Amniotic stem cell (primary cell): ENCODE measurements at places on chromosomes 4 and X.

DNA sequence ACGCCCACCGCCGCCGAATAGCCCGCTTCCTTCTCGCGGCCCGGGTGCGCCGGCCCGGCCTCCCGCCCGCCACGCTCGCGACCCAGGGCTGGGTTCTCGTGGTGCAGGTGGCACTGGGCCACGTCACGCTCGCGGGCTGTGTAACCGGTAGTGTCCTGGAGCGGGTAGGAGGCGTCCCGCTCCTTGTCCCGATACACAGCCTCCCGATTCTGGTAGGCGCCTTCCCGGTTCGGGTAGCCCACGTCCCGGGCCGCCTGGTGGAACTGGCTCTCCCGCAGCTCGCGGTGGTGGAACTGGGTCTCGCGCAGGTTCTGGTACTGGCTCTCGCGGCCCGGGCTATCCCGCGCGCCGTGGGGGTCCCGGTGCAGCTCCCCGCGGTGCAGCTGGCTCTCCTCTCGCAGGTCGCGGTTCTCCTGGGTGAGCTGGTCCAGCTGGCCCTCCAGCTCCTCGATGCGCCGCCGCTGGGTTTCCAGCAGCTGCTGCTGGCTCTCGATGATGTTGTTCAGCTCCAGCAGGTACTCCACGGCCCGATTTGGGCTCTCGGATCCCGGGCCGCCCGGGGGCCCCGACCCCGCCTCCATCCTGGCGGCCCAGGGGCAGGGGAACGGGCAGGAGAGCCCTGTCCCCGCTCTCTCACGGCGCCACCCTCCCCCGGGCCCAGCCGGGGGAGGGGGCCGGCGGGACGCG, 39.3 kb upstream of the IQSEC2 start:
- DNase-seq, result no peak

DNA sequence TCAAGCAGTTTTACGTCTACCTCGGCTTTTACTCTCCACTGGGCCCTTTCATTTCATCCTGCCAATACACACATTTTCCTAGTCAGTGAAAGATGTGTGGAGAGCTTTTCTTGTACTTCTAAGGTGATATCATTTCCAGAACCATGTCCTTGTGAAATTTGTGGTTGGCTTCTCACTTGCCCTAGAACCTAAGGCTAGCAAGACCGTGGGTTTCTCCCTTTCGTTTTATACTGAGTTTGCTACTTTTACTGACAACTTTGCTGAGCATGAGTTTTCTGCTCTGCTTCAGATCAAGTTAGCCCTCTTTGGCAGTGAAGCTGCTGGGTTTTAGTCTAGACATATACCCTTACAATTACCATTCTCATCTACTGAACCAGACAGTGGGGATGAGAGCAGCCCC, 95.7 kb upstream of the FRMPD4 start:
- no peak for DNase-seq

GRCh38 chrX:10158279-10159144, 1.7 kb downstream of the CLCN4 start:
- no peak for DNase-seq

- no peak for DNase-seq
These were observed 26.7 kb upstream of the FGFR3 start for GRCh38 chr4:1766106-1767060.
